ENCODE measurements at places on chromosomes 2 and 18.

- no peak for DNase-seq
These were observed 78.5 kb upstream of the GLS start for GRCh38 chr2:190802129-190802528.

- peak; percentile 98 for DNase-seq
These were observed at the start of gene ONECUT2 for GRCh38 chr18:57434536-57435494. Gene ONECUT2 (plus strand): TSS chr18:57435374. CDS start chr18:57435717, 343 bp downstream.

DNA sequence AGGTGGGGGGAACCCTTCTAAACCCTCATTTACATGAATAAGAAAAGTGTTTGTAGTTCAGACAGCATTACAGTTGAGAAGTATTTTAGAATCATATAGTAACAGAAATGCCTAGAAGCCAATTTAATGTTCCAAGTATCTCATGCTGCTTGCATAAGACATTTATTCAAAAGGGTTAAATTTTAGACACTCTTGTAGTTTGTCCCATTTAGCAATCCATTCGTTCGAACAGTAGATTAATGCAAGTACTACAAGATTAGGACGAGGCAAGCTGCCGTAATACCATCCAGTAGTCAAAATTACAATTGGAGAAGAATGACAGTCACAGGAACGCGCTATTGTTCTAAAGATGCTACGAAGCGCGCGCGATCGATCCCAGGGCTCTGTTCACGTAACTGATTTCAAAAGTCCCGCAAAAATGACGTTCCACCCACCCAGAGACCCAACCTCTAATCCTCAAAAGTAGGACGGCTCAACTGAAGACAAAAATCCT, 1.2 kb downstream of the TMEM237 start:
- DNase-seq = peak; percentile 82

DNA sequence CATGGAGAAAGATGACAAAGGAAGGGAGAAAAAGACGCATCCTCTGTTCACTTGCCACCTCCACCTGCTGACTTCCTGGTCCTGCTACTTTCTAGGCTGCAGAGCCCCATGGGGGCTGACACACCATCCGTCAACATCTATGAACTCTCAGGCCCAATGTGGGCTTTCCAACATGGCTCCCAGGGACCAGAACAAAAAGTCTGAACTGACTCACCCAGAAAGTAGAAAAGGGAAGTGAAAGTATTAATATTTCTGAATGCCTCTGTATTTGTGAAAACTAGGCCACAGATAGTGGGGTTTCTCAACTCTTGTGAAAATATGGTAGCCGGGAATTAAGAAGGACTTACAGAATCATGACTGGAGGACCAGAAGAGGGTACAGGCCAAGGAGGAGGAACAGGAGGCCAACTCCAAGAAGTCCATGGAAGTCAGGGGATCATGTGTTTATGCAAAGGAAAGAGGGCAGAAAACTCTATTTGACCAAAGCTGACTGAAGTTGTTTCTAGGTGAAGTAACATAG, 123.1 kb upstream of the CAB39 start:
- DNase-seq = no peak

GRCh38 chr18:13159579-13159978, 59.0 kb upstream of the LDLRAD4 start:
- DNase-seq = peak; percentile 62

- peak; percentile 54 for DNase-seq
These were observed 176.7 kb upstream of the ST6GAL2 start for GRCh38 chr2:107062599-107063220.

- no peak for DNase-seq
These were observed 110.0 kb downstream of the CDH20 start for GRCh38 chr18:61443081-61443725.

- no peak for DNase-seq
These were observed 24.2 kb upstream of the SCYGR1 start for GRCh38 chr2:227411990-227412350.

- DNase-seq = no peak
These were observed 18.8 kb downstream of the LMAN1 start for GRCh38 chr18:59340312-59340711.

- DNase-seq = no peak
These were observed 28.4 kb downstream of the COA5 start for GRCh38 chr2:98579926-98580325.

- no peak for DNase-seq
These were observed 3.6 kb downstream of the TBR1 start for GRCh38 chr2:161419638-161420190.

DNA sequence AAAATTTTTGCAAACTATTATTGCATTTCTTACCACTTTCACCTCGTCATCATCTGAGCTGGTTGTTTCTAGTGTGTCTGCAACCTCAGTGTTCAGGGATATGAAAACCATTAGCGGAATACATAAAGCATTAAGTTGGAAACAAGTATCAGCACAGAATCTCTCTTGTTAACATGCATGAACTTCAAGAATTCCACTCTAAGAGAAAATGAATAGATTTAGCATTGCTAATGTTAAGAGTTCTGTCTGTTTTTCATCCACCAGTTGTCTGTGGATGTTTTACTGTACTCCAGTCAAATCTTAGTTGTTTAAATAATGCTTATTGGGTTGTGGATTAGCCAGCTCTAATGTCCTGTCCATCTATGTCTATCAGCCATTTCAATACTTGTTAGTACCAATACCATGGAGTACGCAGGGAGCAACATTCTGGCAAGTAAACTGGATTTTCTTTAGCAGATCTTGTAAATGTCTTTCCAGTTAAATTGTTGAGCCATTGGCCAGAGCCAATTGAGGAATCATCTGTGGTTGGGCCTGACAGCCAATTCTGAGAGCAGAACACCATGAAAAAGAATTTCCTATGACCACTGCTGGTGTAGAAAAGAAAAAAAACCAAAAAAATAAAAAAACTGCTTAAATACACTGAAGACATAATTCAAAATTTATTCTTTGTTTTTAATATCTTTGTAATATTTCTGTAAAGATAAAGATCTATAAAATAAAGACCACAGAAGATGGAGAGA, 82.5 kb downstream of the SLC8A1 start:
- no peak for DNase-seq

DNA sequence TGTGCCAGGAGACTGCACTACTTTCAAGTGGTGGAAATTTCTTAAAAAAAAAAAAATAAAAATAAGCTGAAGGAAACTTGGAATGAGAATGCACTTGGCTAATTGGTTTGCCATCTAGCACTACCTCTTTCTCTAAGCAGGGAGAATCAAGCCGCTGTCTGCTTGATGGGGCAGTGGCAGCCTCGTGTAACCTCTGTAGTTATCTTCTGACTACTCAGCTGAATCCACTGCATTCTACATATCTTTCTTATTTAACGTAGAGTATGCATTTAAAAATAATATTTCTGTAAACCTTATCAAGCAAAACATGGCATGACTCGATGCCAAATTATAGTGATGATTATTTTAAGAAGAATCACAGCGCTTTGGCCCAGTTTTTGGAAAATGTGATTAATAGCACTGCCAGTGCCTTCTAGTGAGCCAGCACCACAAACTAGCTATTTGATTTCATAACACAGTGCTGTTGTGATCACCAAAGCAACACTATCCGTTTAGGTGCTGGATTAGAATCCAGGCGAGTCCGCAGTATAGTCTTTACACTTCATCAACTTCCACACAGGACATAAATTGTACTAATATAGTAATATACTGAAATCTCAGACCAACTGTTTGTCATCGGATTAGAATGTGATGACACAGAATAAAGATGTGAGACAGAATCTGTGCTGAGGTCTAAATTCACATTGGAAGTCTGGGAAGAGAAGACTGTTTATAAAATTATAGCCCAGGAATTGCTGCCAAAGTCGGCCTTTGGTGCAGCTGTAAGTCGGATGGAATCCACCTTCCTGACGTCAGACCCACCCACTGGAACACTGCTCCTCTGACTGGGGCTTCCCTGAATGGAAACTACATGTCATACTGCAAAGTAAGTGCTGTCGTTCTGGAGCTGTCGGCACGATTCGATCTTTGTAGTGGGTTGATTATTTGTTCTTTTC, 136.5 kb upstream of the ETAA1 start:
- DNase-seq = no peak

DNA sequence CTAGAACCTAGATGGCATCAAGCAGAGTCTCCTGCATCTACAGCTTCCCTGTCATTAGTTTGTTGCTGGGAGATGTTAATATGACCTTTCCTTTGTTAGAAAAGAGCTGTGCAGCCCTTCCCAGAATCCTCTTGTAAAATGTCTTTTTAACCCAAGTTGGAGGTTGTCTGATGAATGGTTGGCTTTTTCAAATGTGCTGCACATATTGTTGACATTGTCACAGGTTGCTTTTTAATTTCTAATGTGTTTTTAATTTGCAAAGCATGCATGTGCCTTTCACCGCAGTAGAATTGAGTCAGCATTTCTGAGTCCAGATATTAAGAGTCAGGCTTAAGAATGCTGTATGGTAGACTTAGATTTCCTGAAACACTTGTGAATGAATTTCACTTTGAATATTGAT, 120.8 kb downstream of the GREB1L start:
- DNase-seq = no peak

GRCh38 chr2:207437136-207437523, 92.6 kb upstream of the CREB1 start:
- no peak for DNase-seq

GRCh38 chr2:169584005-169584877, at the start of gene PPIG:
Gene PPIG (plus strand): TSS chr2:169584351. CDS start chr2:169604042, 19,691 bp downstream.
- DNase-seq = peak; percentile 94

GRCh38 chr2:122864728-122865127, 1109.3 kb downstream of the TSN start:
- peak; percentile 2 for DNase-seq

DNA sequence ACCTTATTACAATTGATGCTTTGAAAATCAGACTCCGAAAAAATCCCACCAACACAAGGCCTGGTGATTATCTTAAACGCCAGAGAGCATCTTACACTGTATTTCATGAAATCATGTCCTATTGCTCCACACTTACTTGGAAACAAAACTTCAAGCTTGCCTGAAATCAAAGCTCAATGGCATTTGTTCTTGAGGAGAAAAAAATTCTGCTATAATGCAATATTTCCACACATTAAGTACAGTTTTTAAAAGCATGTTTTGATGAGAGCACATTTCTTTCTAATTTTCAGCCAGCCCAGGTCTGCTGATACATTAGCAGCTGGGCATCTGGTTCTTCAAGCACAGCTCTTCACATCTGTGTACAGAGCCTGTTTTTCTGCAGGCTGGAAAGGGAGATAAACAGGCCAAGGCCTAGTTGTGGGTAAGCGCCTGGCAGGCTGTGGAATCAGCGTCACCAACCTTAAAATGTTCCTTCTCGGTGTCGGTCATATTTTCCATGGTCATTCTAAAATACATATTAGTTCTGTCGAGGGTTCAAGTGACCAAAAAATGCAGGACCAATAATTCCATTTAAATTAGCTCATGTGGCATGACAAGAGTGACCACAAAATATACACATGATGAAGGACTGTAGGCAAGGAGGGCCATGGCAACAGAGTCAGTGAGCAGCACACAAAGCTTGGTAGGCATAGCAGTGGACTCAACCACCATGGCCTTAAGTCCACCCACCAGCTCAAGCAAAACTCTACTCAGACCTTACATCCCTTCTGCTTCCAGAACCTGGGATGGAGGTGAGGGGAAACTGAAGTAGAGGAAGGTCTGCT, 20.9 kb downstream of the SLC8A1 start:
- no peak for DNase-seq

DNA sequence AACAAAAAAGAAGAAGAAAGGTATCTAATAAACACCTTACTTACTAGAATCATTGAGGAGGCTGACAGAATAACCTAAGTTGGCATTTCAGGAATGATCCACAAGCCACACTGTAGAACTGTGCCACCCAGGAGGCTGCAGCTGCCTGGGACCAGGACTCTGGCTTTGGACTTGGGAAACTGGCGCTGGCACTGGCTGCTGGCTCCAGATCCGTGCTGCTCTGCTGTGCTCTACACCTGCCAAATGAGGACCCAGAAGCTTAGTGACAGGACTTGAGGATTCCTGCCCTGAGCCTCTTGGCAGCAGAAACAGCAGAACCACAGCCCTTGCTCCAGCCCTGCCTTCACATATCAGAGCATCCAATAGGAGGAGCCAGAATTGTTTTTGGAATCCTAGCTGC, 113.5 kb downstream of the CABLES1 start:
- no peak for DNase-seq

GRCh38 chr2:213216461-213216860, 65.0 kb upstream of the IKZF2 start:
- no peak for DNase-seq

All from NCI-H345 (cell line).